ENCODE measurements at places on chromosomes 11 and 22.

DNA sequence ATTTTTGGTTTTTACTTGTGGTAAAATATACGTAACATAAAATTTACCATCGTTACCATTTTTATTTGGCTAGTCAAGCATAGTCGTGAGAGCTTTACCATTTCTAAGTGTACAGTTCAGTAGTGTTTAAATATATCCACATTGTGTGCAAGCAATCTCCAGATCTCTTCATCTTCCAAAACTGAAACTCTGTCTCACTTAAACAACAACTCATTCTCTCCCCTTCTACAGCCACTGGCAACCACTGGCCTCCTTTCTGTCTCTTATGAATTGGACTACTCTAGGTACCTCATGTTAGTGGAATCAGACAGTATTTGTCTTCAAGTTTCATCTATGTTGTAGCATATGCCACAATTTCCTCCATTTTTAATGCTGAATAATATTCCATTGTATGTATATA lies 37.4 kb downstream of the SMC1B start:
- no peak for DNase-seq

DNA sequence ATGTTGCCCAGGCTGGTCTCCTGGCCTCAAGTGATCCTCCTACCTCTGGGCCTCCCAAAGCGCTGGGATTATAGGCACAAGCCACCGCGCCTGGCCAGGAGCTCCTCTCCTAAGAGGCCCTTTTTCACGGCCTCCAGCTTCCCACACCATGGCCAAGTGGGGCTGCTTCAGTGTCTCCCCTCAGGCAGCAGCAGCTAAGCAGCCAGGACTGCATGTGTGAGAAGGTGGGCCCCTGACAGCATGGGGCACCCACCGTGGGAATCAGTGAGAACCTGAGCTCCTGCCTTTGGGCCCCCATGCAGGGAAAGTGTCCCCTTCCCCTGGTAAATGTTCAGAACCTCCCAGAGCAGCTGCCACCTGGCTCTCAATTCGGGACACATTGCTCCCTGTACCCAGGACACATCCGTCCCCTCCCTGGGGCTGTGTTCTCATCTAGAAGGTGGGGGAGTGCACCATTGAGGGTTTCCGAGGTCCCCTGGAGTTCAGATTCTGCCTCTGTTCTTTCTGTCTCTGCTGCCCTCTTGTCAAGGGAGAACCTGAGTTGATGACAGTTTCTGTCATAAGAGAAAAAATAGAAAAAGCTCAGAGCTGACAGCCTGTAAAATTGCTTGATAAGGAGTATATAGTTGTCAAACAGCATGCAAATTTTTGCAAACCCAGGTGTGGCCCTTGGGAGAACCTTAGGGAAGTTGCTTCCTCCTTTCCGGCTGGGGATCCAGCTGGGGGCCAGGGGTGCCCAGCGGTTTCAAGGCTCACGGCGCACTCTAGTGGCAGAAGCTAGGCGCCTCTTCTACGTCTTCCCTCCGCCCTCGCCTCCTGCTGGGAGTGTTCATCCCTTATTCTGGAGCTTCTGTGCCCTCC lies 29.7 kb downstream of the FAM83F start:
- peak; percentile 63 for DNase-seq

- DNase-seq: no peak
Observed at GRCh38 chr11:39255648-39256047, 2203.8 kb downstream of the LRRC4C start.

GRCh38 chr22:45502215-45503049 lies at the start of gene FBLN1:
TSS of gene FBLN1 (plus strand) at chr22:45502883. CDS start at chr22:45502986, 103 bp downstream.
- DNase-seq: no peak

DNA sequence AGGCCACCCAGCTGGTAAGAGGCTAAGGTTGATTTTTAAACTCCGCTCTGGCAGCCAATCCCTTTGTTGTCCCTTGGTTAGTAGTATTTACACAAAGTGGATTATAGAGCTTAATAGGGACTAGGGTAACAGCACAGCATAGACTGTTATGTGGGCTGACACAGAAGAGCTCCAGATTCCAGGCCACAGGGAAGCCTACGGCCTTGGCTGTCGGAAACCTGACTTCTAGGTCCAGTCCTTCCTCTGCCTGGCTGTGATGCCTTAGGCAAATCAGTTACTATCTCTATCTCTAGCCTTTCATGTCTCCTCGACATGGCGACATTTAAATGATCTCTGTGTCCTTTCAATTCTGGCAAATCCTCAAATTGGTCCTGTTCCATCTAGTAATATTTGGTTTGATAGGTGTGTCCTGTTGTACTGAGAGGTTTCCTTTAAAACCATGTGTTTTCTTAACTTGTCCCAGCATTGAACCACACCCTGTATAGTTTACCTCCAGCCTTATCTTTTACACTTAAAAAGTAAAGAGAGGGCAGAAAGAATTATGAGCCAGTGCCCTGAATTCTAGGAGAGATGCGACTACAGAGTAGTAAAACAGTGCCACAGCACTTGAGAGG lies 4.2 kb downstream of the MMP1 start:
- no peak for DNase-seq
